ENCODE measurements at places on chromosomes 2 and 18.

- no peak for DNase-seq
Observed at GRCh38 chr18:51038110-51038509, 8.1 kb downstream of the SMAD4 start.

GRCh38 chr2:172380436-172381274 is 46.7 kb upstream of the ITGA6 start:
- DNase-seq: no peak

GRCh38 chr2:227578642-227579041 is 20.1 kb upstream of the SCYGR2 start:
- DNase-seq: no peak

- DNase-seq: peak; percentile 55
Observed at GRCh38 chr2:98757904-98758421, 27.0 kb upstream of the MGAT4A start.

- no peak for DNase-seq
Observed at GRCh38 chr18:68436485-68436884, 278.4 kb downstream of the TMX3 start.

- no peak for DNase-seq
Observed at GRCh38 chr2:10810202-10811161, 2.1 kb downstream of the PDIA6 start.

DNA sequence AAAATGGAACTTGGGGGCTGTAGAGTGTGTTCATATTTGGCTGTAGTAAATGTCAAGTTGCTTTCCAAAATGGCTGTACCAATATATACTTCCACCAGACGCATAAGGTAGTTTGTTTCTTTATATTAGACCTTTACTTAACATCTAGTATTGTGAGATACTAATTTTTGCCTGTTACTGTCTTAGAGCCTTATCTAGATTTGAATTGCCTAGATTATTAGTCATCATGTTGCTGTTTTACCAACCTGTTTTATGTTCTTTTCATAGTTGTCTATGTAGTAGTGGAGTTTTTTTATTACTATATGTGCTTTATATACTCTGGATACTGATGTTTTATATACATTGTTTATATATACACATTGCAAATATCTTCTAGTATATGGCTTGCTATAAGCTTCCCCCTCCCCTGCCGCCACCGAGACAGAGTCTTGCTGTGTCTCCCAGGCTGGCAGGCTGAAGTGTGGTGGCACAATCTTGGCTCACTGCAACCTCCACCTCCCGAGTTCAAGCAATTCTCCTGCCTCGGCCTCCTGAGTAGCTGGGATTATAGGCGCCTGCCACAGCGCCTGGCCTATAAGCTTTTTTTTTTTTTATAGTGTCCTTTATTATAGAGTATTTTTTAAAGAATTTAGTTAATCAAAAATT is 18.9 kb downstream of the SLC39A10 start:
- no peak for DNase-seq

GRCh38 chr2:21270708-21271122 is 146.9 kb downstream of the TDRD15 start:
- no peak for DNase-seq

GRCh38 chr2:236873636-236874035 is 212.1 kb upstream of the COPS8 start:
- DNase-seq: no peak

DNA sequence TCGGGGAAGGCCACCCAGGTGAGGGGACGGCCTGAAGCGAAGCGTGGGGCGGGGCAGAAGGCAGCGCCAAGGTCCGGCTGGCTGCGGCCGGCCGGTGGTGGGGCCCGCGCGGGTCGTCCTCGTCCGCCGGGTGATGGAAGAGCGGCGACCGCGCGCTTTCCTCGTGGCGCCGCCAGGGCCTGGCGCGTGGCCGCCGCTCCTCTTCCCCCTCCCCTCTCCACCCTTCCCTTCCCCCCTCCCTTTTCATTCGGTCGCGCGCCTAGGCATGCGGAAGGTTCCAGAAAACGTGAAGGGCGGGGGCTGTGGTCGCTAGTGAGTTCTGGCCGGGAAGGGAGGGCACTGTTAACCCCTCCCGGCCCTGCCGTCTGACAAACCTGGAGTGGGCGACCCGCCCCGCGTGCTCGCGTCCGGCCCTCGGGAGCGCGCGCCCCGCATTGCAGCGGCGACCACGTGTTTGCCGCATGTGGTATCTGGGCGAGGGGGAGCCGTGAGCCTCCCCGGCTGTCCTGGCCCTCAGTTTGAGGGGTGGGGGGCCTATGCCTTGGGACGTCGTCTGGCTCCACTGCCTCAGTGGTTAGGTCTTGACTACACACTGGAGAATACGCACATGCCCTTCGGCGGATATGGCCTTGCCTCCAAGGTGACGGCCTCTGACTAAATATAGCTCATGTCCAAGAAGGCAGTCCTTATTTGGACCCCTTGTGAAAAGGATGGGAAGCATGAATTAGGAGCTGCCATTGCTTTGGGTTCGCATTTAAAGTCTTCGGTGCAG is 579 bp downstream of the MAT2A start:
- DNase-seq: peak; percentile 56

- DNase-seq: no peak
Observed at GRCh38 chr2:238644095-238645081, 203.5 kb upstream of the TWIST2 start.

DNA sequence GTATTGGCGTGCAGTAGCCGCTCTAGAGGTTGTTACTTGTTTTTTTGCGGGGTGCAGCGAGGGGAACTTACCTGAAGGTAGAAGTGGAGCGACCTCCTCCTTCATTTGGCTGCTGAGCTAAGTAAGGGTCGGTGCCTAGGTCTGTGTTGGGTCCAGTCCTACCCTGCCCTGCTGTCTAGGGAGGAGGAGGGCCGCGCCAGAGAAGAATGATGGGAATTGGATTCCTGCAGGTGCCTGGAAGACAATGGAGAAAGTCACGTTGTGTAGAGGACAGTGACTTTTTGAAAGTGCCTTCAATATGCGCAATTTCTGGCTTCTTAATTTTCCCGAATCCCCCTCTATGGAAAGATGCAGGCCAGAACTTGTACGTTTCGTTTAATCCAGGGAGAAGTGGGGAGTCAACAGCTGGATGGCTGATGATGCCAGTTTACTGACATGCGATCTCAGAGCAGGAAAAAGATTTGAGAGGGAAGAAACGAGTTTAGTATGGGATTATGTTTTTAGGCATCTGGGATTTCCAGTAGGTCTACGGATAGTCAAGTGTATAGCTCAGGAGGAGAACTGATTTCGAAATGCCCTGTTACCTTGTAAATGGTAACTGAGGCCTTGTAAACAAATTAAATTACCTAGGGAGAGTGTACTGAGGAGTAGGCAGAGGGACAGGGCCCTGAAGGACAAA is 653 bp downstream of the MRPS9 start:
- no peak for DNase-seq

GRCh38 chr2:54185105-54185504 is 69.7 kb downstream of the ACYP2 start:
- no peak for DNase-seq

DNA sequence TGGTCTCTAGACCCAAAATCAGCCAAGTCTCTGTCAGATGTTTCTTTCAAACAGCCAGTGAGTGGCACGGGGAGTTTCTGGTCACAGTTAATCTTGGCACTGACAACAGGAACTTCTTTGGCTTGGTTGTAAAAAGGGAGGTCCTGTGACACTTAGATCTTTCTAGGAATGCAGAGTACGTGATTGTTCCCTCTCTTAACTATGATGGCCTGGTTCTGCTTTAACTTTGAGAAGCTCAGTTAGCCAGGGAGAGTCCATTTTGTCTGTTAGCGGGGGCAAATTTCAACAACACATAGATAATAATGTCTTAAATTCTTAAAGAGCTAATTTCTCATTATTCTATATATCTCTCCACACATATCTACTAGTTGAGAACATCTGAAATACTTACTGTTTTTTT is 344.5 kb upstream of the LRRTM4 start:
- no peak for DNase-seq

GRCh38 chr18:21663578-21663977 is 41.0 kb downstream of the ABHD3 start:
- no peak for DNase-seq

GRCh38 chr18:30044496-30044895 is 998.0 kb downstream of the DSC3 start:
- DNase-seq: no peak

All from effector CD4-positive, alpha-beta T cell (primary cell).